Sigmoid colon (tissue), 7 donors: ENCODE measurements at places on chromosomes 16 and 17. TPM values are rescaled to one million over a fixed set of nuclear protein-coding genes. Genes with fewer than 3 reads are reported as not detected.

GRCh38 chr17:8829036-8829941 is 30.1 kb upstream of the MFSD6L start:
- H3K4me3 ChIP-seq: no peak overlapping the region
- peaks cover 19% of the 10 kb centered on the region for H3K27me3 ChIP-seq
- DNase-seq: no peak

GRCh38 chr16:79451196-79451816 is 149.2 kb downstream of the MAF start:
- H3K4me1 ChIP-seq: no peaks in the 10 kb centered on the region
- no peak overlapping the region for H3K4me3 ChIP-seq
- H3K36me3 ChIP-seq: no peaks in the 10 kb centered on the region
- no peaks in the 10 kb centered on the region for H3K27me3 ChIP-seq

- no peak for DNase-seq
- no peaks in the 10 kb centered on the region for H3K36me3 ChIP-seq
- H3K4me3 ChIP-seq: no peak overlapping the region
- no peak overlapping the region for H3K27ac ChIP-seq
Measured at GRCh38 chr17:60510031-60510430, 16.0 kb downstream of the APPBP2 start.

DNA sequence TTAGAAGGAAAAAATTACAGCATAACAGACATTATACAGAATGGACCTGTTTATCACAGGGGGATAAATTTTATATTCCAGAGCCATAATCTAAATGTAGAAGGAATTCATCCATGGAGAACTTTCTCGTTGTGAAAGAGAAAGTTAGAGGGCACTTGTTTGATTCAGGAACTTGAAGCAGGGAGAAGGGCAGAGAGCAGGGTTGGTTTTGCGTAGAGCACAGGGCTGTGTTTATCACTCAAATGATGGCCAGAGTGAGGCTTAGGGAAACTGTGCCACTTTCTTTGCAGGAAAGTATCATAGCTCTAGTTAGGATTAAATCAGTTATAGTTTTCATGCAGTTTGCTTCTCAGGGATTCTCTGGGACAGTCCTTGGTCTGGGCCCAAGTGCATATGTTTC is 29.1 kb upstream of the MED13 start:
- H3K27ac ChIP-seq: no peak overlapping the region
- H3K27me3 ChIP-seq: no peaks in the 10 kb centered on the region
- no peak for DNase-seq

GRCh38 chr17:46109603-46110189 is 83.5 kb downstream of the KANSL1 start:
- peaks cover 78% of the 10 kb centered on the region for H3K4me1 ChIP-seq
- no peak overlapping the region for H3K4me3 ChIP-seq
- H3K36me3 ChIP-seq: no peaks in the 10 kb centered on the region
- peak overlapping the region; percentile 31 for H3K27ac ChIP-seq
- no peak for DNase-seq

GRCh38 chr16:62038646-62039045 is 2.4 kb upstream of the CDH8 start:
- H3K4me1 ChIP-seq: no peaks in the 10 kb centered on the region
- no peak overlapping the region for H3K27ac ChIP-seq
- no peaks in the 10 kb centered on the region for H3K36me3 ChIP-seq
- no peak overlapping the region for H3K4me3 ChIP-seq
- H3K27me3 ChIP-seq: peaks cover 16% of the 10 kb centered on the region

Gene LRRC37A
- polyA plus RNA-seq: 0.60 TPM

DNA sequence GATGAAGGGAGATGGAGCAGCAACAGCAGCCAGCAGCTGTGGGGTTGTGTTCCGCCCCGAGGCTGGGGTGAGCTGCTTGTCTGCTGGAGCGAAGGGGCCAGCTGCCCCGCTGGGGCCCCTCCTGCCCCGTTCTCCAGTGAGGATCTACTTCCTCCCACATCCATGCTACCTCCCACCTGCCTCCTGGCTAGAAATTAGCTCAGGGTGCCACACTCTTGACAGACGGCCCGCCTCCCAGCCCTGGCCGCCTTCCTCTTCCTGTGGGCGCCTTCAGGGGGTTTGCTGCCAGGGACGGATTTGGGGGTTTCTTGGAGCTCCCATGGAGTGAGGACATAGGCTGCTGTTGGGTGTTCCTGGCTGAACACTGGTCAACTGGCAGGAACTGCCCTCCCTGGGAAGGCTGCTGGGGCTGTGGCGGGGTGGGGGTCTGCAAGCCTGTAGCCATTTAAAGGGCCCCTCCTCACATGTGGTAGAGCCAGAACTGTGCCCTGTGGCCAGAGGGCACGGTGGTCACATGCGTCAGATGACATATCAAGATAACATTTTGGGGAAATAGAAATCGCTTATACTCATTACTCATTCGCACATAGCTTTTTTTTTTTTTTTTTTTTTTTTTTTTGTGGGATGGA is 13.1 kb downstream of the TBC1D24 start:
- no peaks in the 10 kb centered on the region for H3K27me3 ChIP-seq
- no peak overlapping the region for H3K4me3 ChIP-seq

DNA sequence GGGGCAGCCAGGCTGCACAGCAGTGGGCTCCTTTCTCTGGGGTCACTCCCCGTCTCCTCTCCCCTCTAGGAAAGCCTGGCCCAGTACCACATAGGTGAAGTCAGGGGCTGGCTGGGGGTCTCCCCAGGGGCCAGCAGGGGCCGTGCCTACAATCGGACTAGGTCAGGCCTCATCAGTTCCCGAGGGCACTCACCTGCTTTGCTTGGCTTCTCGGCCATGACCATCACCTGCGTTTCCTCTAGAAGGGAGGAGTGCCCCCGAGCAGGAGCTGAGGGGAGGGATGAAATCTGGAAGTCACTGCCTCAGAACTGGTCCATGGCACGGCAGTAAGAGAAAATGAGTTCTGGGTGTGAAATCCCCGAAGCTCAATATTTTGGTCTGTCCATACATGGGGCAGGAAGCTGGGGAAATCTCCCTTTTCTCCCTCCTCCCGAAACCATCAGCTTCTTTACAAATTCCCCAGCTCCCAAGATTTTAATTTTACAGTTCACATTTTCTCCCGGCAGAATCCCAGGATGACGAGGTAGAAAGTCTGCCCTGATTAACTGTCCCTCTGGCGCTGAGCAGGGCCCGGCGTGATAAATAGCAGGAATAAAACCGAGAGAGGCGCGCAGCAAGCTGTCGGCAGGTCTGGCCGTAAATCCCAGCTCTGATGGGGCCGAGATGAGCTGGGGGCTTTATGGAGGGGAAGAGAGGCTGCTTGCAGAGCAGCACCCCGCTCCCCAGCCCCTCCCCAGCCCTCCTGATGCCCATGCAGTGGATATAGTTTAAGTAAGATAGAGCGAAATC is 172.1 kb downstream of the RBFOX3 start:
- H3K4me3 ChIP-seq: no peak overlapping the region
- no peaks in the 10 kb centered on the region for H3K36me3 ChIP-seq
- no peaks in the 10 kb centered on the region for H3K27me3 ChIP-seq
- H3K4me1 ChIP-seq: no peaks in the 10 kb centered on the region

Gene BCL6B
- polyA plus RNA-seq: 3.6 TPM

GRCh38 chr17:74276541-74277009 is 2.5 kb downstream of the DNAI2 start:
- no peaks in the 10 kb centered on the region for H3K27me3 ChIP-seq
- peaks cover 12% of the 10 kb centered on the region for H3K4me1 ChIP-seq
- DNase-seq: peak; percentile 73
- peak overlapping the region; percentile 63 for H3K27ac ChIP-seq
- H3K4me3 ChIP-seq: no peak overlapping the region

Gene PLLP
- 8.0 TPM for polyA plus RNA-seq

DNA sequence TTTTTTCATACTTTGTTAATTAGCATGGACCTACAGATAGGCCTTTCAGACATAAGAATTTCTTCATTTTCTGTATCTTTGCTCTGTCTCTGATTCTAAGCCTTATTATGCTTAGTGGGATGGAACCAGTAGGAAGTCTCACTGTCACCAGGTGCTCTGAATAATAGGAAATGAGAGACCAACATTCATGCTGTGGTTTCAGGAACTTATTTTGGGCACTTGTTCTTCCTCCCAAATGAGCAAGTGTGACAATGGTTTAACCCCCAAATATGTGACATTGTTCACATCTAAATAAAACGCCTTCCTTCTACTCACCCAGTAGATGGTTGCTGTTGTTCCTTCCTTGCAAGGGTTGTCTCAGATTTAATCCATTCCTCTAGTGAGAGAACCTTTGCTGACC is 100.2 kb downstream of the SYCE1L start:
- no peaks in the 10 kb centered on the region for H3K4me1 ChIP-seq
- no peaks in the 10 kb centered on the region for H3K36me3 ChIP-seq
- no peaks in the 10 kb centered on the region for H3K27me3 ChIP-seq
- H3K4me3 ChIP-seq: no peak overlapping the region

Gene KRT20
- polyA plus RNA-seq: 2,181 TPM

GRCh38 chr16:30377050-30377811 is 2.6 kb downstream of the MYL11 start:
- peaks cover 19% of the 10 kb centered on the region for H3K4me1 ChIP-seq
- peak overlapping the region; percentile 76 for H3K4me3 ChIP-seq
- H3K27ac ChIP-seq: peak overlapping the region; percentile 98
- no peaks in the 10 kb centered on the region for H3K36me3 ChIP-seq

Gene HIGD1B
- polyA plus RNA-seq: 1.1 TPM

DNA sequence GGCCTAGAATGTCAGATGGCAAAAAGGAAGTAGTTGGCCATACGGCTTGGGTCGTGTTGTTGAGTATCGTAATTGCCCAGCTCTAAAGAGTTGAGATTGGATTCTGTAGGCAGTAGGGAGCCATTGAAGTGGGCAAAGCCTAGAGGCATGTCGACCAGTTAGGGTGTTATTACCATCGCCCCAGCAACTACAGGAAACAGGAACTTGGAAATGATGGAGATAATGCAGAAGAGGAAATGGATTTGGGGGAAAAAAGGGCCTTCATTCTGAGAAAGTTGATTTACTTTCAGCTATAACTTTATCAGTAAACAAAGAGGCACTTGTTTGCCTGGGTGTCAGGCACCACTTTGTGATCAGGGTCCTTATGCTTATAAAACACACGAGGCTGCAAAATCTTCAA is 52.6 kb downstream of the COX10 start:
- H3K27me3 ChIP-seq: no peaks in the 10 kb centered on the region
- H3K4me3 ChIP-seq: no peak overlapping the region
- no peak overlapping the region for H3K27ac ChIP-seq
- no peaks in the 10 kb centered on the region for H3K4me1 ChIP-seq

DNA sequence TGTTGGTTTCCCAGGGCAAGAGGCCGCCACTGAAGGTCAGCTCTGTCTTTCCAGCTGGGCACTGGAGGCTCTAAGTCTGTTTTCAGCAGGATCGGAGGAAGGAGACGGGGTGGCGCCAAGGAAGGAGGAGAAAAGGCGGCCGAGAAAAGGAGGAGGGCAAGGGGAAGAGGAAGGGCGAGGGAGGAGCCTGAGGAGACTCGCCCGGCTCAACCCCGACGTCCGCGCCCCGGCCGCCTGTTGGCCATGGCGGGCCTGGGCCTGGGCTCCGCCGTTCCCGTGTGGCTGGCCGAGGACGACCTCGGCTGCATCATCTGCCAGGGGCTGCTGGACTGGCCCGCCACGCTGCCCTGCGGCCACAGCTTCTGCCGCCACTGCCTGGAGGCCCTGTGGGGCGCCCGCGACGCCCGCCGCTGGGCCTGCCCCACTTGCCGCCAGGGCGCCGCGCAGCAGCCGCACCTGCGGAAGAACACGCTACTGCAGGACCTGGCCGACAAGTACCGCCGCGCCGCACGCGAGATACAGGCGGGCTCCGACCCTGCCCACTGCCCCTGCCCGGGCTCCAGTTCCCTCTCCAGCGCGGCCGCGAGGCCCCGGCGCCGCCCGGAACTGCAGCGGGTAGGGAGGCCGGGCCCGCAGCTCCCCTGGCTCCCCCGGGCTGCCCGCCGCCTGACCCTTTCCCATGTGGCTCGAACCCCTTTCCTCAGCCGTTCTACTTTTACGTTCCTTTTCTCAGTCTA is at the start of gene RNF135:
Gene RNF135, plus strand, starts transcription at position 209 of the 737 bp plus-strand sequence. Its CDS starts 35 bp downstream, at position 244.
- peak; percentile 92 for DNase-seq
- H3K27ac ChIP-seq: peak within 1 kb of the TSS; percentile 97
- peaks cover 11% of the 10 kb centered on the region for H3K36me3 ChIP-seq
- H3K4me3 ChIP-seq: peak within 1 kb of the TSS; percentile 73
- no peaks in the 10 kb centered on the region for H3K4me1 ChIP-seq
